Activated CD4-positive, alpha-beta T cell treated with anti-CD3 and anti-CD28 coated beads for 24 hours (primary cell): ENCODE measurements at places on chromosomes 7 and 10.

GRCh38 chr7:134747326-134747725, 32.1 kb upstream of the CALD1 start:
- no peak for DNase-seq

DNA sequence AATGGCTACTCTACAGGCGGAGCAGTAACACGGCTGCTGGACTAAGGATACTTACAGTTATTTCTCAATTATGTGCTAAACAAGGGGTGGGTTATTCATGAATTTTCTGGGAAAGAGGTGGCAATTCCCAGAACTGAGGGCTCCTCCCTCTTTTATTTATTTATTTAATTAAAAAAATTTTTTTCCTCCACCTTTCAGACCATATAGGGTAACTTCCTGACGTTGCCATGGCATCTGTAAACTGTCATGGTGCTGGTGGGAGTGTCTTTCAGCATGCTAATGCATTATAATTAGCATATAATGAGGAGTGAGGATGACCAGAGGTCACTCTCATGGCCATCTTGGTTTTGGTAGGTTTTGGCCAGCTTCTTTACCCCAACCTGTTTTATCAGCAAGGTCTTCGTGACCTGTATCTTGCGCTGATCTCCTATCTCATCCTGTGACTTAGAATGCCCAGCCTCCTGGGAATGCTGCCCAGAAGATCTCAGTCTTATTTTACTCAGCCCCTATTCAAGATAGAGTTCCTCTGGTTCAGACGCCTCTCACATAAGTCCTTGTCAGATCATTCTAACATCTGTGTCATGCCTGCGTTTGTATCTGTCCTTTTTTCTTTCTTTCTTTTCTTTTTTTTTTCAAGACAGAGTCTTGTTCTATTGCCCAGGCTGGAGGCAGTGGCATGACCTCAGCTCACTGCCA, 15.9 kb upstream of the STOX1 start:
- no peak for DNase-seq

GRCh38 chr10:45008524-45009161, 7.9 kb downstream of the ZNF22 start:
- no peak for DNase-seq

GRCh38 chr7:145350334-145350733, 514.5 kb upstream of the TPK1 start:
- no peak for DNase-seq

DNA sequence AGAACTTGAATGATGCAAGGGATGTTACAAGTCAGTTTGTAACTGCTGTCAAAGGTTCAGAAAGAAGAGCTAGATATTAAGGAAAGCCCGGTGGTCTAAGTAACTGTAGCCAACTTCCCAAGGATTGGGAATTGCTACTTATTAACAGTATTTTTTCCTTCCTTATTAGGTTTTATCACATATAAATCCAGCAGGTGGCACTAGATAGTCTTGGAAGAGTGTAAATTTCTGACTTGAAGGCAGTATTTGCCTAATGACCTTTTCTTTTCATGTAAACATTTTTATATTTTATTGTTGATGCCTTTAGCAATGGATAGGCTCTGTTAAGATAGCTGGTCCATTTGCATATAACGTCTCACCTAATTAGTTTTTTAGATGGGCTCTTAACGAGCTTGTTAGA, 51.2 kb downstream of the ANLN start:
- DNase-seq = no peak

- no peak for DNase-seq
Observed at GRCh38 chr7:137992104-137992549, 9.8 kb downstream of the CREB3L2 start.

DNA sequence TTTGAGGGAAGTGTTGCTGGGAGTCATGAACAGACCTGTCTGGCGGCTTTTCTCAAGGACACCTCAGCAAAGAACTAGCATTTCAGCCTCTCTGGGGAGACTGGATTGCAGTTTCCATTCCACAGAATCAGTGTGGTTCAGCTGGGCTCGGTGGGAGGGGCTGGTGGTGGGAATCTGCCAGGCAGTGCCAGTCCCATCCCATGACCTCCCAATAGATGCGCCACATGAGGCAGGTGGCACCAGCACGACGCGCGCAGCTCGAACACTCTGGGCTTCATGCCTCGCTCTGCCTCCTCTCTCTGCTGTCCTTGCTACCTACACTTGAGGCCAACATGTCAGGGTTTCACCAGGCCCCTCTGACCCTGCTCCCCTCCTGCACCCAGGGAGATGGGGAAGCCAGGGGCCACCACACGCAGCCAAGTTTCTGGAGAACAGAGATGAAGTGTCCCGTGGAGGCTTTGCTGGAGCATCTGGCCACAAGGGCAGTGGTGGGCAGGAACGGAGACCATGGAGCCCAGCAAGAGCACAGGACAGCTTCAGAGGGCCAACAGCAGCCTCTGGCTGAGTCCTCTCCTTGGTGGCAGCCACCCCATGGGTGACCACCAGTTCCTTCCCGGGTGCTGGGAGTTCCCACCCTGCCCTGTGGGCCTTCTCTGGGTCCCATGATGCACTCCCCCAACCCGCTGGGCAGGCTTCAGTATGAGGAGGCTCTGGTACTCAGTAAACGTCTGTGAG, 2.3 kb downstream of the NACAD start:
- no peak for DNase-seq

DNA sequence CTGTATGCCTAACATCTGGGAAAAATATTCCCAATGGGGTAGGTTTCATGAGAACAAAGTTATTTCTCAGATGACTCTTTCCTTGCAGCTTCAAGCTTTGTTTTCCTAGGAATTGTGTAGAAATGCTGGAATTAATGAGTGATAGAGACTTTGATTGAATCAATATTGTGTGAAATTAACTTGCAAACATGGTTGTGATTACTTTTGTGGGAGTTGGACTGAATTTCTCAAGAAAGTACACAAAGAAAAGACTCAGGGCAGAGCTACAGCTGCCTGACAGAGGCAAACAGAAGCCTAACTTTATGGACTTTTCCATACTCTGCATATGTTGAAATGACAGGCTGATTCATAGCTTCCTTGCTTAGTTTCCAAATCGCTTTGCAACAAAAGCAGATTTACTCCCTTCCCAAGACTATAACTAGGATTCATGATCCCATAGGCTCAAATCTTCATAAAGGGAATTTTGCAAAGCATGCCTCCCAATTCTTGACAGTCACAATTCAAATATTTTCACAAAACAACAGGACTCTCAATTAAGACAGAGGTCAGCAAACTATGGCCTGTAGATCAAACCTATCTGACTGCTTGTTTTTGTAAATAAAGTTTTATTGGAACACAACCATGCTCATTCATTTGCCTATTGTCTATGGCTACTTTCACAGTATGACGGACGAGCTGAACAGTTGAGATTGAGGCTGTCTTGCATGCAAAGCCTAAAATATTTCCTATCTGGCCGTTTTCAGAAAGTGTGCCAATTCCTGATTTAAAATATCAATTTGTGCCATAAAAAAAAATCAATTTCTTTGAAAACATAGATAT, 27.6 kb downstream of the NRP1 start:
- no peak for DNase-seq

DNA sequence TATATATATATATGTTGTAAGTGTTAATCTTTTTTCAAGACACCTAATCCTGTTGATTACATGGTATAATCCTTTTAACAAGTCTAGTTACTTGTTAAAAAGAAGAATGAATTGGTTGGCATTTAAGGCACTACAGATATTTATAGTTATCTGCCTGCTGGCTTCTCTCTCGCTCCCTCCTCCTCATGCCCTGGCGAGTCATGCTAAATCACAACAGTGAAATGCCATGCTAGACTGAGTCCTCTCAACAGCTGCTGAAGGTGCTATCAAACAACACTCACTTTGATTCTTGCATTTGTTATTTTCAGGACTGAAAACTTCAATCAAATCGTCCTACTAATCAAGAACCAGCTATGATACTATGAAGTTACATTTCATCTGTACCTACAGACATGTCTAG, 15.4 kb downstream of the NRAP start:
- DNase-seq = no peak

DNA sequence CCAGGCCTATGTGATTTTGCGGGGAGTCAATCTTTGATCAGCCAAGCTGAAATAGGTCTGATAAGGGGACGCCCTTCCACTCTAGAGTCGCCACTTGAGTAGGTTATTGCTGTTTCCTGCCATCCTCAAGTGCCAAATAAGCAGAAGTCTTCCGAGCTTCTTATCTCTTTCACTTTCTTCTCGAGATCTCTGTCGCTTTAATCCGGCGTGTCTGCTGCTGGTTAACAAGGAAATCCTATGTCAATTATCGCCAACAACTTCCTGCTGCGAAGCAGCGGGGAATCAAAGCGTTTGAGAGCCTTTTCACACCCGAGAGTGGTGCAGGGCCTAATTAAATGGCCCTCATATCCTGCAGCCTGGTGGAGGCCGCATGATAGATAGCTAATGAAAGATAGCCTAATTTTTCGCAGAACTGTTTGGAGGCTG, 215.9 kb downstream of the RAB11FIP2 start:
- no peak for DNase-seq

- no peak for DNase-seq
Observed at GRCh38 chr10:86188796-86189558, 177.6 kb downstream of the GRID1 start.

GRCh38 chr7:96315125-96315512, 6.8 kb downstream of the SLC25A13 start:
- DNase-seq = no peak

GRCh38 chr7:39644170-39644569, 20.8 kb downstream of the RALA start:
- DNase-seq = no peak

DNA sequence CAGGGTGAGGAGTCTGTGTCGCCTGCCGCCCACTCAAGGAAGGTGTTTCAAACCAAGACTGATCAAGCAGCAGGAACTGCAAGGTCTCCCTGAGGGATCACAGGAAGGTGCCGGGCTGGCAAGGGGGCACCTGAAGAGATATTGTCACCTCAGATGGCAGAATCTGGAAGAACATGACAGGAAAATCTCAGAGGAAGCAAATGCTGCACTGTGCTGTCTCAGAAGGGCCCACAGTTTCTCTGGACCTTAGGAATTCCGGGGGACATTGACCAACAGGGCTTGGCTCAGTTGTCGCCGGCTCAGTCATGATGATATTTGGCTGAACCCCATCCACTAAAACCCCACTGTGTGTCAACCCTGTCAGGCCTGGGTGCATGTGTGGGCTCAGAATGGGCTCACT, 31.9 kb upstream of the GPR26 start:
- DNase-seq = no peak

GRCh38 chr7:17166824-17167379, 131.6 kb upstream of the AHR start:
- DNase-seq = no peak

DNA sequence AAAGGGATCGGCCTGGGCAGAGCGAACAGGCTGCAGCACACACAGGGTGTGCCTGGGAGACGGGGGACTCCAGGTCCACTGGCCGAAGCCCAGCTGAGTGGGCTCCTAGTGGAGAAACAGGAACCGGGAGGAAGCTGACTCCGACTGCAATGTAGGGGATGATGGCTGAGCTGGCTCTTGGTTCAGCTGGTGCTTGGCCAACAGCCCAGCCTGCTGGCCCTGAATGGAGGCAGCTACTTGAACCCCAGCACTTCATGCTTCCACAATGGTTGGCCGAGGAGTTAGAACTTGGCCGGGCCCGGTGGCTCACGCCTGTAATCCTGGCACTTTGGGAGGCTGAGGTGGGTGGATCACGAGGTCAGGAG, 27.0 kb upstream of the FRAT2 start:
- no peak for DNase-seq

DNA sequence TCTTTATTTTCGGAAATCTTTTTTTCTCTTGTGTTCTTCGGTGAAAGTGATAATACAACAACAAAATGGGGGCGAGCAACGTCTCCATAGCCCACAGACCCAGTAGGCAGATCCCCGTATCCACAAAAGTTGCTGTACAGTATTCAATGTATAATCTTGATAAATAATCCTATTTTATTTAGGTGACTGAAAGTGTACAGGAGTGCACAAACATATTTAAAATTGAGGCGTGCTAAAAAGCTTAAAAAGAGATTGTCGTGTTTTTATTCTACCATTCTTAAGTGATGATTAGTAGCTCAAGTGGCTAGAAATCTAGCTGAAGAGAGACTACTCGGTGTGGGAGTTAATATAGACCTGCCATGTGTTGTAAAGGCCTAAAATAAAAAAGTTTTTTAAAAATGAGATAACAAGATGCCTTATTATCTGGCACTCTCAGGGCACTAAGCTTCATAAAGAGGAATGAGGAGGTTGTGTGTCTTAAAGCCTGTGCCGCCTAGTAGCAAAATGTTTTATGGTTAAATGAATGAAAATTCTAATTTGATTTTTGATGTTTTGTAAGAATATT, 1.6 kb downstream of the CAPZA2 start:
- no peak for DNase-seq

- DNase-seq = no peak
Observed at GRCh38 chr7:30351286-30351685, 66.9 kb downstream of the ZNRF2 start.

DNA sequence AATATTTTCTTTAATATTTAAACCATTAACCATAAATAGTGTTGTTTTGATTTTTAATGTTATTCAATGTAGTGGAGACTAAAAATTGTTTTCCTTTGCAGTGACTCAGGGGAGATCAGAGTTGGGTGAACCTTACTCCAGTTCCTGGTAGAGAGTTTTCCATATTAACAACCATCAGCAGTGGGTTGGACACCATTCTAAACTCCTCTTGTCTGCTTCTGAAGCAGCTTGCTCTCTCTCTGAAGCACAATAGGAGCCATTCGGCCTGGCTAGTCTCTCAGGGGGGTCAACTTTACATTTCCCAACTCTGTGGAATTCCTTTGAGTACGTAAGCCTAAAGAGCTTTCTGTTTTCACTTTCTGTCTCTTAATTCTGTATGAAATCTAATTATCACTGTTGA, 9.4 kb upstream of the NRG3 start:
- DNase-seq = no peak

DNA sequence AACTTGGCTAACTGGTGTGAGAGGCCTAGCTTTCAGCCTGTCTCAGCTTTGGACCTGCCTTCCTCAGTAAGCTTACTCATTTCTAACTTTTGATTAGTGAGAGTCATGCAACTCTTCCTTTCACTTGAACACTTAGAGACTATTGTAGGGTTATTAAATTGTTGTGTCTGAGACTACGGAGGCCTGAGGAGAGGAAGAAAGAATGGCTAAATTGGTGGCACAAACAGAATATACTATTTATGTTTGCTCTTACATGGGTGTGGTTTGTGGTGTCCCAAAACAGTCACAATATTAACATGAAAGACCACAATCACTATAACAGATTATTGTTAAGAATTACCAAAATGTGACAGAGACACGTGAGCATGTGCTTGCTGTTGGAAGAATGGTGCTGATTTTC, 82.1 kb downstream of the TRIM24 start:
- no peak for DNase-seq

GRCh38 chr7:78686189-78686588, 767.3 kb downstream of the MAGI2 start:
- no peak for DNase-seq

DNA sequence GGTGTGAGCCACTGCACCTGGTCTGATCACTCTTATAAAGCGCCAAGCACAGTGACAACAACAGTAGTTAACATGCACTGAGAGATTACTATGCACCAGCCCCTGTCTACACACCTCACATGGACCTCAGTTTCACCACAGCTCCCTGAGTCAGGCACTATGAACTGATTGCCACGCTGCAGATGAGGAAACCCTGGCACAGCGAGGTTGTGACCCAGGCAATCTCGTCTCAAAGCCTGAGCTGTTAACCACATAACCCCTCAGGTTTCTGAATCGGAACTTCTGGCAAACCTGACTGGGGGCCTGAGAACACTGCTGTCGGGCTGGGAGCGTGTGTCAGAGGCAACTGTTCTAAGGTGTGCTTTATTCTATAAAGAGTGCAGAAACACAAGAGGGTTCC, 150.8 kb downstream of the RNF216 start:
- peak; percentile 10 for DNase-seq

GRCh38 chr10:12742771-12743170, 258.7 kb downstream of the CCDC3 start:
- no peak for DNase-seq
